ENCODE measurements at places on chromosomes 13 and 19.

- DNase-seq, result no peak
- H3K4me1 ChIP-seq, result no peaks in the 10 kb centered on the region
- peaks cover 24% of the 10 kb centered on the region for H3K36me3 ChIP-seq
Measured at GRCh38 chr19:6011206-6011605, 33.3 kb upstream of the RANBP3 start.

DNA sequence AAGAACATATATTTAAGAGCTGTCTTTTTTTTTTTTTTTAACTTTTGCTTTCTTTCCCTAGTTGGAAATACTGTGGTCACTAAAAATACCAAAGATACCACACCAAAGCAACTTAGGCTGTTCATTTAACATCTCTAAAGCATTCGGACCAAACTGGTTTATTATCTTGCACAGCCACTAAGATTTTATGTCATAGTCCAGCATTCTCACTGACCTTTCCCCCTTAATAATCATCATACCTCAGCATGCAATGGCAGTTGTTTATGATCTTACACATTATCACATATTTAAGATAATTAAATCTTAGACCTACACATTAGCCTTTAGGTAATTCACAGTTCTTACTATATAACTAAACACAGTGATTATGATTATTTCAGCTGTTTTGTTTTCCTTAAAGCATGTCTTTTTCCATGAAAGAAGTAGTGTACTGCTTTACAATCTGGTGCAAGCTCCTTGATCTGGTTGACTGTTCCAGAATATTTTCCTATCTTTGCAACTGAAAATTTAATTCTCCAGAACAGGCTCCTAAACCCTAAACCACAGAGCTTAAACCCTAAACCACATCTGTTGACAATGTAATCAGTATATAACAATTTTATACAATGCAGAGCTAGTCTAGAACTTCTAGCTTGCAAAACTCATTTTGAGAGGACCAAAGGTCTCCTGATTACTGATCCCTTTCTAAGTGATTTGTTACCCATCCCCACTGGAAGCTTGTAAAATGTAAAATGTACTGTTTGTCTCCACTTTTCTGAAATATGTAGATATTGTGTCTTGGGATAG, 74.2 kb downstream of the CDK8 start:
- H3K36me3 ChIP-seq, result no peaks in the 10 kb centered on the region
- no peaks in the 10 kb centered on the region for H3K4me1 ChIP-seq
- DNase-seq, result no peak
- H3K27me3 ChIP-seq, result no peaks in the 10 kb centered on the region
- H3K27ac ChIP-seq, result no peak overlapping the region
- H3K4me3 ChIP-seq, result no peak overlapping the region

DNA sequence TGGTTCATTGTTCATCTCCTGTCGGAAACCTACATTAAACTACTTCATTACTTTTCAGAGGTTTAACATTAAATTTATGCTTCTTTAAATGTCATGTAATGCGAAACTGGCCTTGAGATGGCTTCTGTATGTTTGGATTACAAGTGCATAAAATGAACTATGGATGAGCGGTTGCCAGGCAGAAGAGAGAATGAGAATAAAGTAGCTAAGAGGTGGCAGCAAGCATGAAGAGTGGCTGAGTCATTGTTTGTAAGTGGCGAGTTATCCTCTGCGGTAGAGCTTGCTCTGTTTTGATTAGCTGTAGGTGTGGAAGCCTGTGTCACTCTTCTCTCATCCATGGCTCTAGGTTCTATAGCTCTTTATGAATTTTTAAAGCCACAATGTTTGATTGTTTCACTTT, 1139.6 kb upstream of the PCDH9 start:
- peak; percentile 0 for DNase-seq
- no peaks in the 10 kb centered on the region for H3K27me3 ChIP-seq
- no peaks in the 10 kb centered on the region for H3K4me1 ChIP-seq
- no peak overlapping the region for H3K4me3 ChIP-seq

- no peak for DNase-seq
- H3K4me3 ChIP-seq, result no peak overlapping the region
- H3K4me1 ChIP-seq, result peaks cover 18% of the 10 kb centered on the region
- no peak overlapping the region for H3K27ac ChIP-seq
- H3K36me3 ChIP-seq, result peaks cover 5% of the 10 kb centered on the region
Measured at GRCh38 chr19:15374796-15375440, 4.7 kb downstream of the AKAP8 start.

- no peak overlapping the region for H3K27ac ChIP-seq
- no peak for DNase-seq
- H3K27me3 ChIP-seq, result no peaks in the 10 kb centered on the region
- H3K4me1 ChIP-seq, result no peaks in the 10 kb centered on the region
- no peak overlapping the region for H3K4me3 ChIP-seq
Measured at GRCh38 chr13:21917086-21918015, 246.5 kb downstream of the FGF9 start.

DNA sequence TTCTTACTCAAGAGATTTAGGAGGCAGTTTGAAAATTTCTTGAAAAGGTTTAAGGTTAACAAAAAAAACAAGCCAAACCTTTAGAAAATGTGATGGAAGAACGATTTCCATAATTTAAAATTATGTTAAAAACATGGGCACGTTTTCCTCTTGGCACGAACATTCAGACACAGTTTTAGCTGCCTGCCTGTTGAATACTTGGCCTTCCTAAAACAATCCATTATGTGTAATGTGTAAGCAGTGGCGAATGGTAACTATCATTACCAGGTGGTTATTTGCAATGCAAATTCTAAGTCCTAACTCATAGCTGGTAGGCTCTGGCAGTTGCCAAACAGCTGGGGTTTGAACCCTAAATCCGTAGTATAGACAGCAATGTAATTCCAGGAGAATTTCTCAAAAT, 1425.7 kb upstream of the SLC10A2 start:
- no peaks in the 10 kb centered on the region for H3K4me1 ChIP-seq
- H3K36me3 ChIP-seq, result no peaks in the 10 kb centered on the region
- H3K27me3 ChIP-seq, result no peaks in the 10 kb centered on the region
- DNase-seq, result no peak

DNA sequence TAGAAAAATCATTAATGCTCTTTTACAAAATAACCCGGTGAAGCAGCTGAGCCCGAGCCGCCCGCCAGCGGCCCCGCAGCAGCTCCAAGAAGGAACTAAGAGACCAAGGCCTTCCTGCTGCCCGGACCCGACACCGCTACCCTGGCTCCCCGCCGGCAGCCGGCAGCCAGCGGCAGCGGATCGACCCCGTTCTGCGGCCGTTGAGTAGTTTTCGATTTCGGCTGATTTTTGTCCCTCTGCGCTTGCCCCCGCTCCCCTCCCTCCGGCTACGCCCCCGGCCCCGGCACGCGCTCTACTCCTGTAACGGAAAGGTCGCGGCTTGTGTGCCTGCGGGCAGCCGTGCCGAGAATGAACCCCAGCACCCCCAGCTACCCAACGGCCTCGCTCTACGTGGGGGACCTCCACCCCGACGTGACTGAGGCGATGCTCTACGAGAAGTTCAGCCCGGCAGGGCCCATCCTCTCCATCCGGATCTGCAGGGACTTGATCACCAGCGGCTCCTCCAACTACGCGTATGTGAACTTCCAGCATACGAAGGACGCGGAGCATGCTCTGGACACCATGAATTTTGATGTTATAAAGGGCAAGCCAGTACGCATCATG, at the start of gene PABPC3:
Gene PABPC3, plus strand, starts transcription at position 286 of the 603 bp plus-strand sequence. Its CDS starts 63 bp downstream, at position 349.
- H3K27me3 ChIP-seq, result peaks cover 6% of the 10 kb centered on the region
- H3K27ac ChIP-seq, result no peak within 1 kb of the TSS
- H3K4me3 ChIP-seq, result no peak within 1 kb of the TSS
- DNase-seq, result peak; percentile 18
- peaks cover 3% of the 10 kb centered on the region for H3K4me1 ChIP-seq

DNA sequence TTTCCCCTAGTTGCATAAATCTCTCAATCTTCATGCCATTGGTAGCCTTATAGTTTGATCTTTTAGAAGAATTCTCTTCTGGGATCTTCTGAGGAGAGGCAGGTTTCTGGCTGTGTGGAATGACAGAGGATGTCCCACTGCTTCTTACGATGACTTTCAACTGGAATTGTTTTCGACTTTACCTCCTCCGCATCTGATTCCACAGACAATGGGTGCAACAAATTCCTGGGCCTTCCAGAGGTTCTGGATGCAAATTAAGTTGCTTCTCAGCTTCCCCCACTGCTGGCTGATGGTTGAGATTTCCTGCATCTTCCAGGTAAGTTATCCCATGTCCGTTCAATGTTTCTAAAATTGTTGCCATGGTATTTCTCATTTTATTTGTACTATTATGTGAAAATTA, 142.3 kb upstream of the TSC22D1 start:
- no peak overlapping the region for H3K4me3 ChIP-seq
- no peak for DNase-seq
- no peaks in the 10 kb centered on the region for H3K4me1 ChIP-seq
- H3K27me3 ChIP-seq, result no peaks in the 10 kb centered on the region
- H3K27ac ChIP-seq, result no peak overlapping the region

DNA sequence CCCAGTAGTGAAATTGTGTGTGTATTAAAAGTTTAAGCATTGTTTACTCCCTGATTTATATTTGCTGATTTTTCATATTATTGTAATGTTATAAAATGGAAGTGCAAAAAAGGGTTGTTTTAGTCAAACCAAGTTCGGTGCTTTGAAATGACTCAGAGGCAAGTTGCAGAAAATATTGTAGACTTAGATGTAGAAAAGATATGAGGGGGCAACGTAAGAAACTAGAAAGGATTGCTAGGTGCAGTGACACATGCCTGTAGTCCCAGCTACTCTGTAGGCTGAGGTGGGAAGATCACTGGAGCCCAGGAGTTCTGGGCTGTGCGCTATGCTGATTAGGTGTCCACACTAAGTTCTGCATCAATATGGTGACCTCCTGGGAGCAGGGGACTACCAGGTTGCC, 16.1 kb upstream of the LPAR6 start:
- H3K4me1 ChIP-seq, result peaks cover 23% of the 10 kb centered on the region
- H3K27me3 ChIP-seq, result no peaks in the 10 kb centered on the region

DNA sequence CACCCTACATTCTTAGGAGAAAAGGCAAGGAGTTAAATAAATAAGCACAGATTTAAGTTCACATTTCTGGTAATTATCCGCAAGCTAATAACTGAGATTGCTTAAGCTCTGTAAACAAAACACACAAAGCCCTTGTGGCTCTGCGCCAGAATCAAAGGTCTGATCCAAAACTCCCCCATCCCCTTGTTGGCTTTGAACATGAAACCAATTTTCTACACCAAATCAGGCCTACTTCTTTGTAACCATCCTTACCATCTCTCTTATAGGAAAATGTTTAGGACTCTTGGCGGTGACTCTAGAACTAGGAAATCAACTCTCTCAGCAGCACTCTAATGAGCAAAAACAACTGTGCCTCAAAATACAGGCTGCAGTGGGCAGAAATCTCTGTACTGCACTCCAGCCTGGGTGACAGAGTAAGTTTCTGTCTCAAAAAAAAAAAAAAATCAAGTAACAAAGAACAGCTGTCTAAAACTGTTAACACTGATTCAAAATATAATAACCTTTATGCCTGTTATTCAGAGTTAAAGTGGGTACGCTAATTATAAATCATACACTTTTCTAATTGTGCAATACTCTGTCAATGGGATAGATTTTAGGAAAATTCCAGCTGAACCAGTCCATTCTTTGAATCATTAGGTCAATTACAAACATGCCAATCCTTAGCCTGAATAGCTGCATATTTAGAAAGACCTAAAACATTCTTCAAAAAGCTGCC, 25.8 kb downstream of the ABCC4 start:
- H3K4me1 ChIP-seq, result peaks cover 11% of the 10 kb centered on the region
- DNase-seq, result no peak
- no peak overlapping the region for H3K4me3 ChIP-seq

- DNase-seq, result no peak
- H3K4me1 ChIP-seq, result no peaks in the 10 kb centered on the region
- H3K4me3 ChIP-seq, result no peak overlapping the region
- peaks cover 74% of the 10 kb centered on the region for H3K36me3 ChIP-seq
- no peak overlapping the region for H3K27ac ChIP-seq
- H3K27me3 ChIP-seq, result no peaks in the 10 kb centered on the region
Measured at GRCh38 chr13:110652231-110652730, 36.9 kb downstream of the NAXD start.

DNA sequence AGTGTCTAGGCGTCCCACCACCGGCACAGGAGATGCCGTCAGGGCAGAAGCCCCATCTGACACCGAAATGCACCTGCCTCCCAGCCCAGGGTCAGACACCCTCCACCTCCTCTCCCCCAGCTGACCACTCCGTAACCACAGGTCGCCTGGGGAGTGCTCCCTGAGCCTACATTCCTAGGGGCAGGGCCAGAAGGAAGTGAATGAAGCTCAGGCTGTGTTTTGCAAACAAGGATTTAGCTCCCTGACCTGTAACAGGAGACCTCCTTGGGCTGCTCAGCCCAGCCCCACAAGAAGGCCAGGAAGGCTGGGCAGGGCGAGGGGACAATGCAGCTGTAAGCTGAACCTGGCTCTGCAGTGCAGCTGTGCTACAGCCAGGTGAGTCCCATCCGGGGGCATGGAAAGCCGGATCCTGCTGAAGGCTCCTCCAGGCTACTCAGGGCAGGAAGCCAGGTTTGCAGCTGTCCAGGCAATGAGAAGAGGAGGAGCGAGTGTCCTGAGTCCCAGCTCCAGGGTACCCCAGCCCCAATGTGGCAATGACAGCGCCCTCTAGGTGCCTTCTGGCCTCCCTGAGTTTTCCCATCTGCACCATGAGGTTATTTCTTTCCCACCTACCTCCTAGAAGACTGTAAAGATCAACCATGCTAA, 42.1 kb downstream of the RHPN2 start:
- DNase-seq, result no peak
- no peaks in the 10 kb centered on the region for H3K36me3 ChIP-seq
- no peak overlapping the region for H3K4me3 ChIP-seq
- peaks cover 45% of the 10 kb centered on the region for H3K27me3 ChIP-seq

DNA sequence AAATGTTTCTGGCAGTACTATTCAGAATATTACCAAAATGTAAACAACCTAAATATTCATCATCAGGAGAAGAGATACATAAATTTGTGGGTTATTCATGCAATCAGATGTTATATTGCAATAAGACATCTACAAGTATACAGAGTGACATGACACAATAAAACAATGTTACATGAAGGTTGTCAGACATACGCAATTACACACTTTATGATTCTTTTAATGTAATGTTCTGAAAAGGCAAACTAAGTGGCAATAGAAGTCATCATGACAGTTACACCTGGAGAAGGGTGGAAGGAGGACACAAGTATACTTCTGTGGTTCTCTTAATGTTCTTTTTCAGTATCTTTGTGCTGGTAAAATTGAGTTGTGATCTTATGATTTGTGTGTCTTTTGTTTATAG, 95.8 kb upstream of the PRR20A start:
- H3K27ac ChIP-seq, result no peak overlapping the region
- no peak overlapping the region for H3K4me3 ChIP-seq
- no peaks in the 10 kb centered on the region for H3K4me1 ChIP-seq
- H3K27me3 ChIP-seq, result no peaks in the 10 kb centered on the region

GRCh38 chr19:6222884-6223283, 56.9 kb downstream of the MLLT1 start:
- no peak overlapping the region for H3K27ac ChIP-seq
- H3K36me3 ChIP-seq, result peaks cover 3% of the 10 kb centered on the region

Data from common myeloid progenitor, CD34-positive (primary cell).